H9 (cell line): ENCODE measurements at places on chromosomes 4 and X. TPM values are rescaled to one million over a fixed set of nuclear protein-coding genes. Genes with fewer than 3 reads are reported as not detected.
A peak's percentile ranks its signal among the peaks of the same experiment; 100 is the strongest.

SHROOM2 gene
- total RNA-seq, result 13.9 and 15.3 TPM in 2 replicates

TRPC5OS gene
- not detected in 2 replicates for total RNA-seq

RAI2 gene
- total RNA-seq, result 0.61 and 0.72 TPM in 2 replicates

COX7B2 gene
- total RNA-seq, result not detected in 2 replicates

HERC5 gene
- 17.2 and 18.5 TPM in 2 replicates for total RNA-seq

CENPU gene
- total RNA-seq, result 112 and 124 TPM in 2 replicates

UCP1 gene
- not detected in 2 replicates for total RNA-seq

CLGN gene
- 2.9 and 3.2 TPM in 2 replicates for total RNA-seq

DNA sequence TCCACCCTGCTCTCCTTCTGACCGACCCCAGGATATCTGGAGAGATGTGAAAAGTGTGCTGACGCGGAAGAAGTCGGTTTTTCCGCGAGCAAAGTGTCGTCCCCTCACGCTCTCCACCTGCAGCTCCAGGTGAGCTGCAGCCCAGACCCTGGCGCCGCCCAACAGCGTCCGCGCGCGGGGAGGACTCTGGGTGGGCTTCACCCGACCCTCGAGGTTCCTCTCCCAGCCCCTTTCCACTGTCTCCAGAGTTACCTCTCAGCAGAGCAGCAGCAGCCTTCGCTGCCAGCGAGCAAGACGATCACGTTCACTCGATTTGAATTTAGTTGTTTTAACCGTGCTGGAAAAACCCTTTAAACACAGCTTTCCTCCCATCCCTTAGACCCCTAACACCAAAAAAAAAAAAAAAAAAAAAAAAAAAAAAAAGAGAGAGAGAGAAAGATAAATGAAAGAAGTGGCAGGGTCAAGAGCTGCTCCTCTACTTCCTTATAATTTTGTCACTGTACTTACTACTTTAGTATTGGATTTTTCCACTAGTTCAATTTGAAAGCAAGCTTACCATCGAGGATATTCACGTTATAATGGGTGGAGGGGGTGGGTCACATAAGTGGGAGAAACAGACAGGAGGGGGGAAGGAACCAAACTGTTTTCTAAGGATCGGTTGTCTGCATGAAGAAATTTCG is 758 bp upstream of the NR3C2 start:
- no peak for DNase-seq

- no peak for DNase-seq
These were observed 85.7 kb downstream of the F11 start for GRCh38 chr4:186351668-186352194.

GRCh38 chr4:1309261-1310010 is 19.7 kb downstream of the MAEA start:
- peak; percentile 99 for DNase-seq

DNA sequence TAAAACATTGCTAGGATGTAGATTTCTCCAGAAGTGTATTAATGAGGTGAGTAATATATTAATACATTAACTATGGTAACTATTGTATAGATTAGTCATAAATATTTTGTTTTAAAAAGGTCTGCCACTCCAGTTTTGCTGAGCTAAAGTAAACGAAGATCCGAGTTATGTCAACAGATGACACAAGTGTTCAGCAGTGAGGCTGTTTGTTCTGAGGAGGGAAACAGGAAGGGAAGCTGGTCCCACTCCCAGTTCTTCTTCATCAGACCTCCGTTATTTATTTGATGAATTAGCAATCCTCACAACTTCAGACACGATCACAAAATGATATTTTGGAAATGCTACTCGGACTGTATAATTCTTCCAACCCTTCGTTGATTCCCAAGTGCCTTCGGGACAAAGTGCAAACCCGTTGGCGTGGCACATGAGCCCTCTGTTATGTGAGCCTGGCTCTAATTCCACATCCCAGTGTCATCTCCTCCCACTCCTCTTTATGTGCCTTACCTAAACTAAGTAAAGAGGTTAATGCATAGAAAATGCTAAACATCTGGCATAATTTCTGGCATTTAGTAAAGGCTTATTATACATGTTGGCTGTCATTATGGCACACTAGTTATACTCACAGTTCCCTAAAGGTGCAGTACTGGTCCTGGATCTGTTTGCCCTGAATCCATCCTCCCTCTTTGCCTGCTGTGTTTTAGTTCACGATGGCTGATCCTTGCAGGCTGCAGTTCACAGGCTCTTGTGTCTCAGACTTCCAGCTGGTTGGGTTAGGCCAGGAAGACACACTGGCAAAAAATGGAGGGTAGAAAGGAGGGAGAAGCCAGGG is 190.6 kb upstream of the LNX1 start:
- DNase-seq, result no peak

DNA sequence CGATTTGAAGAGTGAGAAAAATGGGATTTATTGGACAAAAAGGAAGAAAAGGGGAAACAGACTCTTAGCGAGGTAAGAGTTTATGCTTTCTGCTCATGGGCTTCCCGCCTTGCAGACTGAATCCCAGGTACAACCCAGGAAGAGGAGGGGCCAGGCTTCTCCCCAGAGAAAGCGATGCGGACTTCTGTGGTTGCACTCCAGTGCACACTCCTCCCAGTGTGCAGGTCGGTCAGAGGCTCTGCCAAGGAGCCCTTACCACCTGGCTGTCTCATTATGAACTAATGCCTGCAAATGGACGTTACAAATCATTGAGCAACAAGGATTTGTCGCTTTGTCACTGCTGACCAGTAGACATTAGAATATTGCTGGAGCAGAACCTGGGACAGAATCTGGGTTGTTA is 39.9 kb upstream of the GLRA2 start:
- no peak for DNase-seq

DNA sequence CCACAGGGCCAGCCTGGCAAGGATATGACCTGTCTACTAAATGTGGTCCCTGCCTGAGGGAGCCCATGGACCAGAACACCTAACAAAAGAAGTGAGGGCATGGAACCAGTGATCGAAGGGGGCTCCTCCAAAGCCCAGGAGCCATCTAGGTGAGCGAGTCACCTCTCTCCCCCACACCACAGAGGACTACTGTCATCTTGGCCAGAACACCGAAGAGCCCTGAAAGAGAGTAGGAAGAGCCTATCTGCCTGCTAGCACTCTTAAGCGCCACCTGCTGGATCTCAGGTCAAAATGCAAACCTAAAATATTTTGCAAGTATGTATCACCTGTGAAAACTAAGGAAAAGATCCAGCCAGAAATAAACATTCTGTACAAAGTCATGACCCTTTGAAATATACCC is 137.9 kb upstream of the ZXDB start:
- DNase-seq, result peak; percentile 32

- DNase-seq, result no peak
These were observed 448.2 kb downstream of the PCDH10 start for GRCh38 chr4:133597251-133597650.

GRCh38 chr4:30721185-30722091 is 1.3 kb downstream of the PCDH7 start:
- peak; percentile 55 for DNase-seq

DNA sequence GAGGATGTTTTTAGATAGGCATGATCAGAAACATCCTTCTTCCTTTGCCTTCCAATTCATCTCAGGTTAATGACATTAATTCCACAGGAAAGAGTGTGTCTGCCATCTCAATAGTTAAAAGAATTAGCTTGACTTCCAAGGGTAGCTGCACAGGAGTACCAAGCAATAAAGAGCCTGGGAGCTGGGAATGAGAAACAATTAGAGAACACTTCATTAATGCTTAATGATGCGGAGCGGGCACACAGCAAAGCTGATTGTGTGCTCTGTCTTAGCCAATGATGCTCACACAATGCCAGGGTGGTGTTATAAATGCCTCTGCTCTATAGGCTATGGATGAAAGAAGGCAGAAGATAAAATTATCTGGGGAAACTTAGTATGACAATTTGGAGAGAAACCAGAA is 1052.5 kb upstream of the LCORL start:
- DNase-seq, result no peak

DNA sequence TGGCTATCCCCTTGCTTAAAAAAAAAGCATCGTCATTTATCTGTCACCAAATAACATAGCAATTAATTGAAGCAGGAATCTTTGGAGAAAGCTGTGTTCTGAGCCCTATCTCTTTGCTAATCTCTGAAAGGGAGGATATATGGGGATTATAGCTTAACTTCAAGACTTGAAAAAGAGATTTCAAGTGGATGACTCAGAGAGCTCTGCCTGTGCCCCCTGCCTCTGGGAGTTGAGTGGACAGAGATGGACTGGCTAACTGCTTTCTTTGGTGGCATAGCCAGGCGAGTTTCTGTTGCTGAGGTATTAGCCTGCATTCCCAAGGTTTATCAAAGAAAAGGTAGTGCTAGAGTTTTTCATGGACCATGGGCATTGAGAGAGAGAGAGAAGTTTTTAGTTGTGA is 91.6 kb downstream of the DDIT4L start:
- no peak for DNase-seq

DNA sequence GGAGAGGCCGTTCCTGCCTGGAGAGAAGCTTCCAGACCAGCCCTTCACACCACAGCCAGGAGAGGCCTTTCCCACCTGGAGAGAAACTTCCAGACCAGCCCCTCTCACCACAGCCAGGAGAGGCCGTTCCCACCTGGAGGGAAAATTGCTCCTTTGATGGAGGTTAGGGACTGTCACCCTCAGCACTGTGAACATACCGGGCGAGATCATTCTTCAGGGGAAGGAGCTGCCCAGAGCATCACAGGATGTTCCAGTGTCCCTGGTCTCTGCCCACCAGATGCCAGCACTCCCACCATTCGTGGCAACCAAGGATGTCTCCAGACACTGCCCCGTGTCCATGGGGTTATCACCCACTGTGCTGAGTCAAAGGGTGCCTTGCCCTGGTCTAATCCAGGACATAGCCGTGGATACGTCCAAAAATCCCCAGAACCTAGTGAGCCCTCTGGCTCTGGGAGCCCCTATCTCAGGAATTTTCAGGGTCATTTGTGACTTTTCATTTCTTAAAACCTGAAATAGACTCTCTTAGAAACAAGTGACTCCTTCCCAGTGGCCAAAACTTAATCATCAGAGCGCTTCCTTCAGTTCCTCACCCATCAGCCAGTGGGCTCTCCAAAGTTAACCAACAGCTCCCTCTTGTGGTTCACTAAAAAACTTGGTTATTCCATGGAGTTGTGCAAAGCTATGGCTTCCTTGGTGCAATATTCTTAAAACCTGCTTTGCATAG is 80.2 kb downstream of the CRMP1 start:
- DNase-seq, result no peak

DNA sequence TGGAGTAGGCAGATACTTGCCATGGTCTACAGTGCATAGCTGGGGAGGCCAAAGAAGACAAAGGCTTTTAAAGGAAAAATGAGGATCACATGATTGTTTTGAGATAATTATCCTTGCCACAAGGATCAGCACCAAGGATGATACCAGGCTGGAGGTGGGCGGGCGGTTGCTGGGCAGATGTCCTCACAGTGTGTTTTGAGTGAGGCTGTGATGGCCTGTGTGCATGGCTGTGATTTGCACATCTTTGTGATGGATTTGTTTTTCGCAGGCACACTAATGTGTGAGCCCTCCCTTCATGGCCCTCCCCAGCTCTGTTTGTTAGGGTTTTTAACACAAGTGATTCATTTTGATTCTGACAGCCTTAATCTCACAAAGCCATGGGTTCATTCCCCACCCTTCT is 46.8 kb downstream of the RGS12 start:
- no peak for DNase-seq

- no peak for DNase-seq
These were observed 4.5 kb downstream of the SMIM9 start for GRCh38 chrX:154829926-154830442.

DNA sequence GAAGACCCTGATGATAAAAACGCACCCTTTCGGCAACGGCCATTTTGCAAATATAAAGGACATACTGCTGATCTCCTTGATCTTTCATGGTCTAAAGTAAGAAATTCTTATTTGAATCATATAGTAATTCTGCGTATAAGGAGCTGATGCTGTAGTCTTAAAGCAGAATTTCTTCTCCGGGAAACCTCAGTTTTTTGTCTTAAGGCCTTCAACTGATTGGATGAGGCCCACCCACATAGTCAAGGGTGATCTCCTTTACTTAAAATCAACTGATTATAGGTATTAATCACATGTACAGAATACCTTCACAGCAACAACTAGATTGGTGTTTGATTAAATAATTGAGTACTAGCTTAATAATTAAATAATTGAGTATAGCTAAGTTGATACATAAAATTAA is 62.8 kb upstream of the DOCK11 start:
- no peak for DNase-seq

DNA sequence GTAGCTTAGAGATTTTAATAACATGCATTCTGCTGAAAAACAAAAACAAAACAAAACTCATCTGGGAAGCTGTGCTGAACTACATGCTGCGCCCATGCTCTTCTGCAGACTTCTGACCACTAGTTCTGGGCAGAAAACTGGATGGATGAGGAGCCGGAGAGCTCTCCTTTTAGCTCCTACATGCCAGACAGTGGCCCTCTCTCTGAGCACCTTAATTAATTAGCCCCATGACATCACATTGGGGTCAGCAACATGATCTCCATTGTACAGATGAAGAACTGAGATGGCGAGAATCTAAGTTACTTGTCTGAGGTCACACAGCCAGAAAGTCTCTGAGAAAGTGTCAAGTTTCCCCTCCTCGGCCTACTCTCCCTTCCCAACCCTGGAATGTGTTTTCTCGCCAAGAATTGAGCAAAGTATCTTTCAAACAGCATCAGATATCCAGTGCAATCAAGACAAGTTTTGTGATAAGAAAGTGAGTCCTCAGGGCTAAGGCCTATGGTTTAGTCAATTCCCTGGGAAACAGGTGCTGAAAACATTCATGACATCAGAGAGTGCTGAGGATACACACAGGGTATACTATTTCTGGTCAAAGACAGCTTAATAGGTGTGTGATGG is 21.6 kb downstream of the SCD5 start:
- peak; percentile 10 for DNase-seq

DNA sequence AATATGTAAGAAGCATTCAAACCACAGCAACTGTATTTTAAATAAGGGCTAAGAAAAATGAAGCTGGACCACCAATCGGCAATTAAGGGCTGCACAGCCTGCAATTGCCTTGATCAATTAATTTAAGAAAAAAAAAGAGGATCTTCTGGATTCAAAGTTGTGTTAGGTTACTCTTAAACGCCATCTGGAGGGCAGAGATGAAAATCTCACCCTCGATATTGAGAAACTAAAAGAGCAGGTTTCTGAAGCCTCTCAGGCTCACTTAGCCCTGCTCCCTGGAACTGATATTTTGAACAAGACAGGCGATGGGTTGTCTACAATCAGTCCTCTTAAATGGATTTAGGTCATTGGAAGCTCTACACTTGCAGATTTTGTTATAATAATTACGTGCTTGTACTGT is 579.4 kb downstream of the GRXCR1 start:
- no peak for DNase-seq

DNA sequence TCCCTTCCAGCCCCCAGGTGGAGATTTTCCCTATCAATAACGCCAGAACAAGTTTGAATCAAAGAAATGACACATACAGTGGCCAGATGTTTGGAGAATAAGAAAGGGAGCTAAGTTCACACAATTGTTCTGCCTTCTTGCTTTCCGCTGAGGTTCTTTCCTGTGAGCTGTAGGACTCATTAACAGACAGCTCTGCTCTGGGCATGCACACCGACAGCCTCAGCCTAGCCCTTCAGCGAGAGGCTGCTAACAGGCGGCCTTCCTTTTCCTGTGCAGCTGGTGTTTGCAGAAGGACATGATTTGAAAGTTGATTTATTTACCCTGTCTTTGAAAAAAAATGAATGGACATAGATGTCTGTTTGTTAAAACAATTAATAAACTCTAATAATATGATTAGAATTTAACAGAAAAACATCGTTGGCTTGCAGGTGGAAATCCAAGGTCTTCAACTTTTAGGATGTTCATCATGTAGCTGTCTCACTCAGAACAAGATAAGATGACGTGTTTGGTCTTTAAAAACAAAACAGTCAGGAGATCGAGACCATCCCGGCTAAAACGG is 183.3 kb downstream of the KDR start:
- no peak for DNase-seq
